ENCODE measurements at places on chromosomes 6 and 20.

DNA sequence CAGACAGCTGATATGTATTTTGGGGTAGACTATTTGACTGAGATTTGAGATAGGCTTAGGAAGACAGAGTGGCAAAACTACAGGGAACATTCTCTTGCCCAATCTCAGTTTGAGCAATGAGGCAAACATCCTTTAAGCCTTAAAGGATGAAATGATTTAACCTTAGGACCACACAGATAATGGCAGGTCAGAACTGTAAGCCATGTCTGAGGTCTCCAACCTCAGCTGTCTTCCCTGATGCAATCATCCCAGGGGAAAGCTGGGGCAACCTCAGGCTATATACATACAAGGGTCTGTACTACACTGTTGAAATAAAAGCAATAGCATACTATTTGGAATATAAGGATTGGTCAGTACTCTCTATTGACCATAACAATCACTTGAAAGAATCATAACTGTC is 83.8 kb upstream of the NUP153 start:
- DNase-seq: no peak

- no peak for DNase-seq
Measured at GRCh38 chr6:115668211-115668610, 392.5 kb downstream of the FRK start.

DNA sequence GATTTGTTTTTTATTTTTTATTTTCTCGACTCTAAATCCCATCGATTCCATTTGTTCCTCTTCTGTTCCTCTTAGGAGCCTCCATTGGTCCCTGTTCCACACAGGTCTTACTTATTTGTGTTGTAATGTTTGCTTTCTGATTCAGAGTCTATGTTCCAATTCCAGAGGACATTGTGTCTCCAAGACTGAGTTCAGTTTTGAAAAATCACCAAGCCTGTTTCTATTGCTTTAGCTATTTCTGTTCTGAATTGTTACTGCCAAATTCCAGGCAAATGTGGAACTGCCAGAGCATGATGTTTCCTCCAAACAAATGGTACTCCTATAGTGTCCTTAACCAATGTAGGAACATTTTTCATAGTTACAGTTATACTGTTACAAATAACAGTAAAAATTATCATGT is 270.9 kb upstream of the SPTLC3 start:
- no peak for DNase-seq

DNA sequence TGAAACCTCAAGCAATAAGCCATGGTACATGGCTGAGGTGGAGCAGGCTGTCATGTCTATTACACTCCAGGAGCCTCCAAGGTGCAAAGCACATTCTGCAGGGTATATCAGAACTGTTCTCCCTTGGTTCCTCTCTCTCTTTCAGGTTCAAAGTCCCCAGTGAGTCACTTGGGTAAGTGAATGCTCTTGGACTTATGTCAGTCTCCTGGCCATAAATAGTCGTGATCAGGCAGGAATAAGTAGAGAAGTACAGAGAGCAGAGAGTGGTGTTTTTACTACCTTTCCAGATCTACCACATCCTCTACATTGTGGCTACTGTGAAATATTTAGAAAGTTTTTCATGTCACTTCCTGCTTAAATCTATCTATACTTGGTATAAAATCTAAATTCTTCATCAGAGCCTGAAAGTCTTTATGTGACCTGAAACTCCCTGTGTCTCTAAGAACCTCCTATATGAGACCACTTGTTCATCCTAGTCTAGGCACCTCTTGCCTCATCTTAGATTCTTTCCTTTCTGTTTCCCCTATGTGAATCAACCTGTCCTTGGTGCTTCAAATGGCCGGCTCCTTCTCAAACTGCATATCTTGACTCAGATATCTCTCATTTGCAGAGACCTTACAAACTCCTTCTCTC is 1077.6 kb upstream of the MAP3K7 start:
- no peak for DNase-seq

DNA sequence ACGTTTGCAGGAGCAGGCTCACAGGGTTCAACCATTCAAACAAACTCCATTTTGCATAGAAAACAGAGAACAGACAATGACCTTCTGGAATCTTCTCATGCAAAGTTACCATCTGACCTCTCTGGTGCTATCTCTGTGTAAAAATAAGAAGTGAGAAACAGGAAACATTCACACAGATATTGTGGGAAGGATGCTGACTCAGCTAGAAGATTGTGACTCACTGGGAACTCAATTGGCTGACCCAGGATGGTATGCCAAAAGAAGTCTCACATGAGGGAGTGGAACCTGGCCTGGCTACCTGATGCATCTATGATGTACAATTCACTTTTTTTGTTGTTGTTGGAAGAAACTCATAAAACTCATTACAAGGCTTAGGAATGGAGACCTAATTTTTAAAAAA is 61.1 kb upstream of the TBX18 start:
- no peak for DNase-seq

DNA sequence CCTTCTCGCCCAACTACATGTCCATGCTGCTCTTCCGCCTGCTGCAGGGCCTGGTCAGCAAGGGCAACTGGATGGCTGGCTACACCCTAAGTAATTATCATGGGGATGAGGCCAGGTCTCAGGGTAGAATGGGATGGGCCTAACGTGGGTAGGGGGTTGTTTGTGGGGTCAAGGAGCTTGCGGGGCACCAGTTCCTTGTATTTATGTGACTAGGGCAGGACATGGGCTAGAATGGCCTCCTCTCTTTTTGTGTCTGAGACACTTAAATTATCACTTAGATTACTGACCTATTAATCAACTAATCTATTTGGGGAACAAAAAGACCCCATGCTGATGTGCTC is 10.7 kb downstream of the SLC22A1 start:
- no peak for DNase-seq

- DNase-seq: no peak
Measured at GRCh38 chr6:129592516-129593232, 117.3 kb downstream of the ARHGAP18 start.

- DNase-seq: no peak
Measured at GRCh38 chr20:18165553-18165952, 27.9 kb downstream of the KAT14 start.

GRCh38 chr6:50791900-50792508 is 26.7 kb upstream of the TFAP2B start:
- no peak for DNase-seq

GRCh38 chr6:117600008-117600743 is 2.1 kb downstream of the GOPC start:
- no peak for DNase-seq

DNA sequence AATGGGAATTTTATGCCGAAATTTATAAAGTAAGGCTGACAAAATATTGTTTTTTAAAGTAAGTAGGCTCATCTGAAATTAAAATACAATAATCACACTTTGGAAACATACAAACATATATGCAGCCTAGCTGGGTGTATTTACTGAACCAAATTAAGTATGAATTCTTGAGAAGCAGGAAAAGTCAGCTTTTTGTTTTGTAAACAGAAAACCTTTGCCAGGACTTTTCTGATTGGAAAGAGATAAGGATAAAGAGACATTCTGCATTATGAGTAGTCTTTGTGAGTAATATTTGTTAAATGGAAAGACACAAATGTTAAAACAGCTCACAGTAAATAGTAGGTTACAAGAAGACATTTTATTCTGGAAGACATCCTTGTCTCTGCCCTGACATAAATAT is 1380.8 kb downstream of the GRIK2 start:
- DNase-seq: no peak

DNA sequence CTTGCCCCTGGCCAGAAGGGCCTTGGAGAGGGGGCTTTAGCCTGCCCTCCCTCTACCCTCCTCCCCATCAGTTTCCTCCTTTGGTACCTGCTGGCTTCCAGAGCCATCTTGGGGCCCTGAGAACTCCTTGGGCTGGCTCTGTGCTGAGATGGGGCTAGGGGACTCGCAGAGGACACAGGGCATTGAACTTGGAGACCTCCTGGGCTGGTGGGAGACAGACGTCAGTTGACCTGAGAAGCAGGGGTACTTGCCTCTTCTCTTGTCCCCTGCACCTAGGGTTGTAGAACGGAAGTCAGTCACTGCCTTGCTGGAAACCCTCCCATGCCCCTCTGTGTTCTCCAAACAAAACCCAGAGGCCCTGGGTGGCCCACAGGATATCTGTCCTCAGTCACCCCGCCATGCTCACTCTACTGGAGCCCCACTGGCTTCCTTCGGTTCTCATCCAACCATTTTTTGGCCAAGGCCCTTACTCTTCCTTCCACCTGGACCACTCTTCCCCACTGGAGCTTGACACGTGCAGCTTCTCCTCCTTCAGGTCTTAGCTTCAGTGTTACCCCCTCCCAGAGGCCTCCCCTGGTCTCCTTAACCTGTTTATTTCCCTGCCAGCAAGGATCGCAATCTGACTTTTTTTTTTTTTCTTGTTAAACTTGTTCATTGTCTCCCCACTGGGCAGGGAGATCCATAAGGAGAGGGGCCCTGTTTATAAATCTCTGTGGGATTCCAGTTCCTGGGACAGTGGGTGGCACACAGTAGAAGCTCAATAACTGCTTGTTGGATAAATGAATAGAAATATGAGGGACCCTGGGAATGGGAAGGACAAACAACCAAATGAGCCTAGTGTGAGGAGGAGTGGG is 971 bp downstream of the RBCK1 start:
- no peak for DNase-seq

DNA sequence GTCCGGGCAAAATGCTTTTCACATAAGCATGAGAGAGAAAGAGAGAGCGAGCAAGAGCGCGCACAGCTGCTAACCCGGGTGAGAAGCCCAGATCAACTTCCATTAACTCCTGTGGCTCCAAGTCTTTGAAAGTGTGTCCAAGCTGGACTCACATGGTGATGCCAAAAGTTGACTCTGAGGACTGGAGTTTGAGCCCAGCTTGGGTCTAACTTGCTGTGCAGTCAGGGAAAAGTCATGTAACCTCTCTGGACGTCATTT is 357.2 kb upstream of the SULF2 start:
- no peak for DNase-seq
